Hematopoietic multipotent progenitor cell treated with erythropoietin and hydrocortisone succinate and interleukin-3 and kit ligand, for 8 days (in vitro differentiated cells): ENCODE measurements at places on chromosomes 7 and 10.

DNA sequence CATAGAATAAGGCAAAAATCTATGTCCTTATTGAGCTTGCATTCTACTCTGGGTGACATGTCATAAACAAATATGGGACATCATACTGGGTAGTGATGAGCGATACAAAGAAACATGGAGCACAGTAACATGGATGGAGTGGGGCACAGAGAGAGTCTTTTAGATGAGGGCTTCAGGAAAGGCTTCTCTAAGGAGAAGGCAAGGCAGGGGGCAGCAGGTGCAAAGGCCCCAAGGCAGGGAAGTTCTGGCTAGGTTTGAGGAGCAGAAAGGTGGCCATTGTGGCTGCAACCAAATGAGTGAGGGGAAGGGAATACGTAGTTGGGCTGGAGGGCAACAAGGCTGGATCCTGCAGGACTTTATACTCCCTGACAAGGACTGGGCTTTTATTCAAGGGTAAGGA, 211.4 kb downstream of the HERPUD2 start:
- DNase-seq, result no peak

DNA sequence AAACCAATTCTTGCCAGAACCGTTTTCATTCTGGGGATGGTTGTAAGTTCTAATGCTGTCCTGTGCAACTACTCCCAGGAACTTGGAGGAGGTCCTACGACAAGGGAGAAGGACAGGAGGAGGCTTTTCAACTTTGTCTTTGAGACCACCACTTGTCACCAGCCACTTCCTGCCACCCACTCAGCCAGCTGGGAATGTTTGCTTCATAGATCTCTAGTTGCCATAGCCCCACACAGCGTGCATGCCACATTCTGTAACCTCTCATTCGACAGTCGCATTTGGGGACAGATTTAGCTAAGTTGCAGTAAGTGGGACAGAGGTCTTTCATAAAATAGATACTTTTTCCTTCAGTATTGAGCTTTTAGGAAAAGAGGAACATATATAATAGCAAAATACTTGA, 78.0 kb downstream of the TAF3 start:
- DNase-seq, result no peak

- peak; percentile 16 for DNase-seq
Observed at GRCh38 chr7:8149222-8149621, 112.7 kb downstream of the ICA1 start.

DNA sequence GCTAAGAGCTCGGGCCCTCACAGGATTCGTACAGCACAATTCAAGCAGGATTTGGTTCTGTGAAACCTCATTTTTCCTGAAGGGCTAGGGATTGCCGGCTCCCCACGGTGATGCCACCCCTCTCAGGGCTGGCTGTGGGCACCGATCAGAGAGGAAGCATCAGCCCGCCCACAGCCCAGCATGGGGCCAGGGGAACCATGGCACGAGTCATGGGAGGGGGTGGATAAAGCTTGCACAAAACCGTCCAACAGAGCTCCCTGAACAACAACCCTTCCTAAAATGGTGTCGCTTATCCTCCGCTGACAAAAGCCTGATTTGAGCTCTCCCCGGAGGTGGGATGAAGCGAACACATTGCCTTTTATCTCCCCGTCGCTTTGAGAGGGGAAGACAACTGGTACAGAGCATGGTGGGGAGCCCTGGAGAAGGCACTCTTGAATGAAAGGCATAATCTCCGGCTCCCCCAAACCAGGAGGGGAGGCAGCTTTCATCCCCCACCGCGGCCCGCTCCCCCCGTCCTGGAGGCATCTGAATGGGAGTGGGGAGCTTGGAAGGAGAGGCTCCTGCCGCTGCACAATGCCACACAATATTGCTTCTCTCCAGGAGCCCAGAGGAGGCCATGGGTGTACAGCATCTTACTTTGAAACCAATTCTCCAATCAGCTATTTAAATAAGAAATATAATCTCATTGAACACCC, 144.0 kb downstream of the RPS24 start:
- DNase-seq, result no peak

GRCh38 chr10:7407368-7408290, 3.2 kb downstream of the SFMBT2 start:
- DNase-seq, result peak; percentile 38

DNA sequence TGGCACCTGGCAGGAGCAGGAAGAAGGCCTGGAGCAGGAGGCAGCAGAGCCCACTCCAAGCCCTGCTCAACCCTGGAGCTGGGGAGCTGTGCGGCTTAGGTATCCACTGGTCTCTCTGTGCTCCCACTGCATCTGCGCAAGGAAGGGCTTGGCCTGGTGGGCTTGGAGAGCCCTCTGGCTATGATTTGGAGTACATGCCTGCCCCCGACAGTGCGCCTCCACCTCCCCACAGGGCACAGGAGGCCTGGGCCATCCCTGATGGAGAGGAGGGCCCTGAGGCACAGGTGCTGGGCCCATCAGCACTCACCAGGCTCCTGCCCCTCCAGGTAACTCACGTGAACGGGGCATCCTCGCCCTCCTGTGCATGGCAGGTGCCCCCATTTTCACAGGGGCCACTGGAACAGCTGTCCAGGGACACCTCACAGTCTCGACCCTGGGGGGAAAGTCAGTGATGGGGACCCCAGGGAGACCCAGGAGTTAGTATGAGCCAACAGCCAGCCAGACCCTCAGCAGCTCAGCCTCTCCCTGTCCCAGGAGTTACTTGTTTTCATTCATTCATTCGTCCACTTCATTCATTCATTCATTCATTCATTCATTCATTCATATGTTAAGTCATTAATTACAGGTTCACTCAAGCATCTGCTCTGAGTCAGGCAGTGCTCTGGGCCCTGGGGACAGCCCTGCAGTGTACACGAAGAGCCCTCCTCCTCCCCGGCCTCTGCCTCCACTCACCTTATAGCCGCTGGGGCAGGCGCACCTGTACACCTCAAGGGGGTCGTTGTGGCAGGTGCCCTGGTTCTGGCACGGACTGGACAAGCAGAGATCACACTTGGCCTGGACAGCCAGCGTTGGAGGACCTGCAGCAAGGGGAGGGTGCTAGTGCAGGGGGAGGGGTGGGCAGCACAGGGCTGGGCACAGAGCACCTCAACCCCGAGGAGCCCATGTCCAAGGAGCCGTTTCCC, 167.2 kb downstream of the SLIT1 start:
- no peak for DNase-seq

DNA sequence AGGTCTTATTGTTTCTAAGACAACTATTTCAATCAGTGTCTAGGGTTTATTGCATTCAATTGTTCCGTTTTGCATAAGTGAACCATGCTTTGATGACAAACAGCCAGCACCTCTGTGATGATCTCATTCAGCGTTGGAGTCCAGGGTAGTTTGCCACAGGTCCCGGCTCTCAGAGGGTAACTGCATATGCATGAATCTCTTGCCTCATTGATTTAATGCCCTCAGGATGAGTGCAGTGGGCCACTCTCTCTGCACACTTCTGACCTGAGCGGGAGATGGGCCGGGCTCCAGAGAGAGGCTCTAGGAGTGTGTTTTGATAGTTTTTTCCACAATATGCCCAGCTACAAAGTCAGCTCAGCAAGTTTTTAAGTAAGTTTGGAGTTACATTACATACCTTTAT, 83.9 kb downstream of the HECW1 start:
- no peak for DNase-seq

DNA sequence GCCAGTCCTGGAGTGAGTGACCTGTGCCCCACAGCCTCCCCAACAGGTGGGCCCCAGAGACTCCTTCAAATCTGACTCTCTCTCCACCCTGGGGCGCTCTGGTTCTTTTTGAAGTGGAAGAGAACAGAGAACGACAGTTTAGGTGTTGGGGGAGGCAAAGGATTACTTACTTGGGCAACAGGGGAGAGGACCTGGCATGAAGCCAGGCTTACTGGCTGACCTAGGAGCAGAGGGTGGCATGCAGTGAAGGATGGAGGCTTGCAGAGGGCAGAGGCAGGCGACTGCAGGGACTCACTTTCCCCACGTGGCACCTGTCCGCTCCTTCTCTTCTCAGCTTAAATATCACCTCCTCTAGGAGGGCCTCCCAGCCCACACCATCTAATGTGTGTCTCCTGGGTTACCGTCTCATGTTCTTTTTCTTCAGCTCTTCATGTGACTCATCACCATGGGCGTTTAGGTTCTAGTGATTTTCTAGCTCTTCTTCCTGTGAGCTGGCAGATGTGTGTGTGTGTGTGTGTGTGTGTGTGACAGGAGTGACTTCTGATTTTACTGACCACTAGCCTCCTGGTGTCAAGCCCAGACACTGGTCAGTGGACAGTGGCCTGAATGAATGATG, 15.5 kb downstream of the LZTS2 start:
- peak; percentile 21 for DNase-seq

DNA sequence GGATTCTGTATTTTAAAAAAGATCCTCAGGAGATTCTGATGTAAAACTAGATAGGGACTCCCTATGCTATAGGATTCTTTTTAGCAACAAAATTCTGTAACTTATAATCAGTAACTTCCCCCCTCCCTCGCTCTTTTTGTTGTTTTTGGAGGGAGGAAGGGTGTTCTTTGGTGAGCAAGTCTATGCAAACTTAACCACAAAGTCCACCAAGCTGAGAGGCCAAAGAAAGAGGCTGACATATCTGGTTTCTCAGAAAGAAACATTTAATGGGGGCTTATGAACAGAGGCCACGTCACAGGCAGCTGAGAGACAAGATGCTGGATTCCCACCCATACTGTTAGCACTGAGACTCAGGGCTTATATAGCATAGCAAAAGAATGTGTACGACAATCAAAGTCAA, 14.3 kb upstream of the ABCB5 start:
- DNase-seq, result no peak

DNA sequence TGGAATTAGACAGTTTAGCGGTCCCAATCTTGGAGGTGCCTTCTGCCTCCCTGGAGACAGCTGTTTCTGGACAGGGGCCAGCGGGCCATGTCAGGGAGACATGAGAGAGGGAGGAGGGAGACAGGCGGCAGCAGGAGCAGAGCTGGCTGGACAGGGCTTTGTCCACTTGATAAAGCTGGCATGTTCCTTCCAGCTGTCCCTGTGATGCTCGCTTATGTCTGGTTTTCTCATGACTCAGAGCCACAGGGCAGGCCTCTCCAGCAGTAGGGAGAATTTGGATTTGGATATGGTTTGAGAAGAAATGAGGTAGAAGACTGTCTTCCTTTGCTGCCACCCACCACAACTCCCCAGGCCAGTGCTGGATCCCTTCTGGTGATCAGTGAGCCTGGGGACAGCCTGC, 51.7 kb upstream of the SORCS3 start:
- DNase-seq, result no peak

- no peak for DNase-seq
Observed at GRCh38 chr10:128067691-128068397, 58.4 kb downstream of the MKI67 start.

GRCh38 chr10:47291682-47292081, 8.3 kb upstream of the GDF10 start:
- no peak for DNase-seq

DNA sequence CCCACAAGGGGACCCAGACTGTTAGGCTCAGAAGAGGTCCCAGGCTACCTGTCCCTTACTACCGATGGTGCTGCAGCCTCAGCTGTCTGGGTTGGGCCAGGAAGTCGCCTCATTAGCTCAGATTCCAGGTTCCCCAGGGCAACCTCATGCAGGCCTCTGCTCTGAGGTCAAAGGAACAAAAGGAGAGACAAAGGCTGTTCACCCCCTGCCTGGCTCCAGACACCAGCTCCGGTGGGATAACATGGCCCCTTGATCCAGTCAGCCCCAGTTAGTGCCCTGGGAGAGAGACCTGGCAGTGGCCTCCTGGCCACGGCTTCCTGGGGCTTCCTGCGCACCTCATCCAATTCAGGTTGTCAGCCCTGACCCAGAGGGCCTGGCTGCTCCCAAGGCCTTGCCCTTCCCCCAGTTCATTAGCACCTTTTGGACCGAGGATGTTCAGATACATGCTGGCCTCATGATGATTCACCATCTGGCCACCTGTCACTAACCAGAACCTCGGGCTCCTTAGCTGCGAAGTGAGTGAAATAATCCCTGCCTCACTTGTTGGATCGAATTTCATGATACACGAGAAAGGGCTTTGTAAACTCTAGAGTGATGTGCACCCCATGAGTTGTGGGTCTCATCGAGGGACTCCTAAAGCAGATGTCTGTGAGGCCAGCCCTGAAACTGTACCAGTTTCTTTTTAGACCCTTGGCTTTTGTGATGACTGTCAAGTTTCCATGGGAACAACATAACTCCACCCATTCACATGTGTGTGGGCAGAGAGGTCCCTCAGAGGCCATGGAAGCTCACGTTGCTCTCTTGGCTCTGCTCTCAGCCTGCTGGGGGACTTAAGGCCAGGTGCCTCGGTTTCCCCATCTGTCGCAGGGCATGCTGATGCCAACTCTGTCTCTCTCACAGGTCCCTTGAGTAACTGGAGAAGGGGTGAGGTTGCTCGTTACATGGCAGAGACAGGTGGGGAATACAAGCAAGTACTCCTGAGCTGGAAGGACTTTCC, 79.5 kb upstream of the PCBD1 start:
- no peak for DNase-seq

- no peak for DNase-seq
Observed at GRCh38 chr10:111077785-111078504, 1.1 kb downstream of the ADRA2A start.

GRCh38 chr7:78279457-78279856, 480.9 kb downstream of the PHTF2 start:
- no peak for DNase-seq

DNA sequence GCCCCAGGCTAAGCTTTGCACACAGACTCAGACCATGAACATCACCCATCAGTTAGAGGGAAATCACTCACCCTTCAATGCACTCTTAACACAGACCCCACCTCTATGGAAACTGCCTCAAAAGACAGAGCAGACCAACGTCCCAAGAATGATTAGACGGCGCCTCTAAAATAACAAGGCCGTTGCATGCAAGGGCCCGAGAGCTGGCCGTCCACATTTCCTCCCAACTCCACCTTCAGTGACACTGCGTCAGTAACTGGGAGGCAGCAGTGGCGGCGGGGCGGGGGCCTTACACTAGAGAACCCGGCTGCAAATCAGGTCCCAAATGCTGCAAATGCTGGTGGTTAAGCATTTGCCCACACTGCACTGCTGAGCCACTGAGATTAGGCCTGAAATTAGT, 115.0 kb downstream of the PTPRN2 start:
- no peak for DNase-seq

GRCh38 chr10:70193391-70193844, 23.1 kb upstream of the SAR1A start:
- no peak for DNase-seq

- DNase-seq, result no peak
Observed at GRCh38 chr10:109450702-109451101, 472.6 kb downstream of the XPNPEP1 start.

GRCh38 chr10:114103284-114103683, 59.6 kb downstream of the ADRB1 start:
- peak; percentile 51 for DNase-seq

DNA sequence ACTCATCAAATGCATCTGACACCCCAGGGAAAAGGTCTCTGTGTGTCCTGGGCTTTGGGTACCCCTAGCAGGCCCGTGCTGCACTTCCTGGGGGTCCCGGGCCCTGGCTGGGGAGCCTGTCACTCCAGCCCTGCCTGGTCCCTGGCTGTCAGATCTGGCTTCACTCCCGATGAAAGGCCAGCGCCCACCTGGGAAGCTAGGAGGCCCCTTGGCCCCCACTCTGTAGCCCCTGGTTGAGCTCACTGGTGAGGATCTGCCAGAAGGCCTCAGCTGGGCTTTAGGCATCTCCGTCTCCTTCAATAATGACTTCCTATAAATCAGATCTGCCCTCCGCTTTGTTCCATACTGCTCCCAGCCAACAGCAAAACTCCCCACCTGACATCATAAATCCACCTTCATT, 64.0 kb downstream of the GOLGA7B start:
- no peak for DNase-seq

- DNase-seq, result no peak
Observed at GRCh38 chr10:102726274-102726673, 11.8 kb downstream of the SFXN2 start.
